Activated CD8-positive, alpha-beta memory T cell treated with anti-CD3 and anti-CD28 coated beads for 1 hour (primary cell): ENCODE measurements at places on chromosomes 4 and X.

DNA sequence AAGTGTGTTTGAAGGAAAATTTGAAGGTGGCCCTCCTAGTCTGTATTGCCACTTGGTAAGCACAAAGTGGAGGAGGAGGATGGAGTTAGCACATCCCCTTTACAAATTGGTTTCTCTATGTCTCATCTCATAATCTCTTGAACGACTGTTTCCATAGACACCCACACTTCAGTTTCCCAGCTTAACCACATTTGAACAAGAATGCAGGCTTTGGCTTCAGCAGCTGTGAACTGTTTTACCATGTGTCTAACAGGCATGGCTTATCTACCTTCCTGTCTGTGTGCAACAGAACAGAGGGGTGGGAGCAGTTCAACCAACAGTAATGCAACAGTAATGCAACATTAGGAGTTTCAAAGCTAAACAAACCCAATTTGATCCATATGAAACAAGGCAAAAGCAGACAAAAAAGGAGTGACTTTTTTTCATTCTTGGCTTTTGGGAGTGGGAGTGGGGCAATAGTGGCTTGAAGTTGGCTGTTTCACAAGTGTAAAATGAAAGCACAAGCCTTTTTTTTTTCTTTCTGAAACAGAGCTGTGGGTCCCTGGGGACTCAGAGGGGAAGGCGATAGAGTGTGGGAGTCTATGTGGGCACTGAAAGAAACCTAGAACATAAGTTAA lies 108.0 kb downstream of the ITM2A start:
- DNase-seq = peak; percentile 19

DNA sequence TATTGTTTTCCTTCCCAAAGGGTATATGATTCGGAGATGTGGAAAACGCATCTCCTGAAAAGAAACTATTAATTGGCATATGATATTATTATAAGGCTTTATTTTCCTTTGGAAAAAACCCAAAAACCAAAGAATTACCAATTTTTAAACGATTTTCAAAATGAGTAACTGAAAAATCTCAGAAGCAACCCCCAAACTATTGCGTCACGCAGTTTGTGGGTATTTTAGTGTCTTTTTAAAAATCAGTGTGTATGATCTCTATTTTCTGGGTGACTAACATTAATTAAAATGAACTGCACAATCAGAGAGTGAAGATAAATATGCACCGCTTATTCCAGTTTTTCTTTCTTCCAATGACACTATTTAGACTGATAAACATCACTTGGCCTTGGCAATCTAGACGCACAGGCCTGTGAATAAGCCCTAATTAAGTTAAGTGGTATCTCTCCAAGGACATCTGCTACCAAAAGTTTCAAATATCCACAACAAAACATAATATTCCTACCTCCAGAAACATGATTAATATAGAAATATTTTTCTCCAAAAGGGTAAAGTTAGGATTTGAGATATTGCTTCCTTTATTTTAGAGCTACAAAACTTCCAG lies 511.5 kb upstream of the FAM241A start:
- DNase-seq = no peak

GRCh38 chr4:176745902-176746301 lies 46.8 kb downstream of the VEGFC start:
- DNase-seq = no peak

GRCh38 chr4:147839200-147839599 lies 107.3 kb downstream of the ARHGAP10 start:
- no peak for DNase-seq

DNA sequence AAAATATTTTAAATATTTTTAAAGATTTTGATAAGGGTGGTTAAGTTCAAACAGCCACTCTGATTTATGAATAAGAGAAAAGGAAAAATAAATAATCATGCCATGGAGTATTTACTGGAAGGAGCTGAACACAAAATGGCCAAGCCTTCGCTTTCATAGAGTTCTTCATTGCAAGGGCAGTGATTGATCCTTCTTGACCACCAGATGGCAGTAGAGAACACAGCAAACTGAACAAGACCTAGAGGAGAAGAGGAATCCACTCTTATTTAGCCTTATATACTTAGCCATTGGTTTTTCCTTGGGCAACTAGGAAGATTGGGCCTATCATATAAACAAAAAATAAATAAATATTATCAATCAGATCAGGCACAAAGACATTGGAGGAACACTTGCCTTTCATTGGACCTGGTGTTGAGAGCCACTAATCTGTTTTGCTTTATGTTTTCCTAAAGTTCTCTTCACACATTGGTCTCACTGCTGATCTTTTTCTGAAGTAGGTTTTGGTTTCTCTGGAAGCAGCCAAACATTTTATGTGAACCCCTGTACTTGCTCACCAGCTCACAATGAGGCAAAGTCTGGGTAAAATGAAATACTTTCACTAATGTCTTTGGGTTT lies 58.1 kb upstream of the PARM1 start:
- peak; percentile 0 for DNase-seq

- no peak for DNase-seq
Measured at GRCh38 chr4:76188149-76188548, 25.5 kb downstream of the SCARB2 start.

- DNase-seq = no peak
Measured at GRCh38 chrX:38216642-38217041, 4.0 kb downstream of the SRPX start.

DNA sequence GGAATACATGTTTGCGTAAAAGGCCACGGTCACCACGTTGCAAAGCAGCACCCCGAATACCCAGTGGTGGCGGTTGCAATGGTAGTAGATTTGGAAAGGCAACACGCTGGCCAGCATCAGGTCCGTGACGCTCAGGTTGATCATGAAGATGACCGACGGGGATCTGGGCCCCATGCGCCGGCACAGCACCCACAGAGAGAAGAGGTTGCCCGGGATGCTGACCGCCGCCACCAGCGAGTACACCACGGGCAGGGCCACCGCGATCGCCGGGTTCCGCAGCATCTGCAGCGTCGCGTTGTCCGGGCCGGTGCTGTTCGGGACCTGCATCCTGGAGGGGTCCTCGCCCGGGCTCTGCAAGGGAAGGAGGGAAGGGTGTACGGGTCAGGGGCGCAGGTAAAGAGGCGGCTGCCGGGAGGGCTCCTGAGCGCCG lies 13.5 kb upstream of the ASMTL start:
- DNase-seq = no peak

GRCh38 chr4:1055721-1056590 lies 44.5 kb downstream of the FGFRL1 start:
- DNase-seq = peak; percentile 72

- no peak for DNase-seq
Measured at GRCh38 chr4:190020790-190021717, 6.0 kb downstream of the FRG2 start.

DNA sequence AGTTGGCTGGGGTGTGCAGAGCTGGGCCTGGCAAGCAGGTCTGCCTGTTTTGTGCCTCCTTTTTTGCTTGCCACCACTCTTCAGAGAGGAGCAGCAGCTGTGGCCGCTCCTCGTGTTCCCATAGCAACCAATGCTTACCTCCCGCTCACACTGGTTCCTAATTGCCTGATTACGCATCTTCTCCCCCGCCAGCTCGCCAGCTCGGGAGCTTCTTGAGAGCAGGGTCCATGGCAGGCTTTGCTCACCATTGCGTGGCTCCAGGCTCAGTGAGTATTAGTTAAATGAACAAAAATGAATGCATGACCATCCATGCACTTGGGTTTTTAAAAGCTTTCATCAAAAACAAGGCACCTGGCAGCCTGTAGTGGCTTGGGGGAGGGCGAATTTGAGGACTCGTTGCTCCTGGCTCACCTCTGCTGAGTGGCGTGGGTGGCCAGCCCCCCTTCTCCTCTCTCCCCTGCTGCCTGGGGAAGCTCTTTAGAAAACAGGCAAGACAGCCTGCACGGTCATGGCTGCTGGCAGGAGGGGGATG lies 14.2 kb upstream of the PJA1 start:
- no peak for DNase-seq

DNA sequence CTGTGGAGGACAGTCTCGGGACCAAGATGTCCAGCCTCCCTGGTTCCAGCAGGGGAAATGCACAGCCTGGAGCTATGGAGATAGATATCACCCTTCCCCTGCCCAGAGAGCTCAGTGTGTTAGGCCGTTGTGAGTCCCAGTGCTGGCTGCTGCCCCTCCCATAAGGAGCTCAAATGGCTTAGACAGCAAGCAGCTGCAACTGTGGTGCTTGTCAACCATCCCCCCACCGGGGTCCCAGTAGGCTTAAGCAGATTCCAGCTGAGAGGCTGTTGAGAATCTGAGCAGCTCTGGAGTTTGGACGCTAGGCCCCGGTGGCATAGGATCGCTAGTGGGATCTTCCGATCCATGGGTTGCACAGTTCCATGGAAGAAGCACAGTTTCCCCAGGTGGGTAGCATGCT lies 181.8 kb upstream of the POF1B start:
- no peak for DNase-seq

GRCh38 chr4:42750856-42751255 lies 94.0 kb upstream of the ATP8A1 start:
- no peak for DNase-seq

DNA sequence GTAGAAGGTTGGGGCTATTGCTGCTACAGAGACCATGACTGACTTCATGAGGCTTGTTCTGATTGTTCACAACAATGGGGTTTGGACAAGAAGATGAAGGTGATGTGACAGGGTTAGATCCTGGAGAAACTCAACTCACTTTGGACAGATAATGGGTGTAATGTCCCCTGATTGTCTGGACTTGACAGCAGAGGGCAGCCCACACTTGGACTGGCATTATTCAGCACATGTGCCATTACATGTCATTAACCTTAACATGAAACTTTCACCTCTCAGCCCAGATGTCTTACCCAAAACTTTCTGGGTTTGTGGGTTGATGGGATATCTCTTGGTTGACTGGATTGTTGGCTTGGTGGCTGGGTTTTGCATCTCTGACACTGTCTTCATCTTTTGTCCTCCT lies 101.5 kb downstream of the MXRA5 start:
- DNase-seq = no peak

DNA sequence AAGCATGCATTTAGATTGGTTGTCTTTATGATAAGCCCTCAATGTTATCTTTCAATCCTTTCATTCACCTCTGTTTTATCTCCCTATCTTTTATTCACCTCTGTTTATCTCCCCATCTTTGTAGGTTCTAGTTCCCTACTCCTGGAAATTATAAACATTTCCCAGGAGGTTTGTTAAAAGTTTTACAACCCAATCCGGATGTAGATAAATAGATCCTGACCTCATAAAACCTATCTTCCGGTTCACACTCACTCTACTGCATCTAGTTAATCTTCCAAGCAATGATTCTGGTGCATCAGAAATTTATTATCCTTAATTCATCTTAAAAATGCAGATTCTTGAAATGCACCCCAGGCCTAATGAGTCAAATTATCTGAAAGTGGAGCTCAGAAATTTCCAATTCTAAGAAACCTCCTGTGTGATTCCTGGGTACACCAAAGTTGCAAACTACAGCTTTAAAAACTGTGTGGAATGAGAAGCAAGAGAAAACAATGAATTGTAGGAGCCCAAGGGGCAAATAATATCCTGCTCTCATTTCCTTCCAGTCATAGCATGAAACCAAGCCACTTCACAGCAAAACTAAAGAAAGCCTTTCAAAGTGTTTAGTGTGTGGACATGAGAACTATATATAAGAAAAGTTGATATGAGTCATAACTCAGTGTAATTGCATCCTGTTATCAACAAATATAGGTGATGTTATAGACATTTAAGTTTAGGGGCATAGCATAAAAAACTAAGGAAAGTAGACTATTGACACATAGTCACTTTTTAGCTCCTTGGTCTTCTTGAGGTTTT lies 51.1 kb upstream of the UGT8 start:
- no peak for DNase-seq

DNA sequence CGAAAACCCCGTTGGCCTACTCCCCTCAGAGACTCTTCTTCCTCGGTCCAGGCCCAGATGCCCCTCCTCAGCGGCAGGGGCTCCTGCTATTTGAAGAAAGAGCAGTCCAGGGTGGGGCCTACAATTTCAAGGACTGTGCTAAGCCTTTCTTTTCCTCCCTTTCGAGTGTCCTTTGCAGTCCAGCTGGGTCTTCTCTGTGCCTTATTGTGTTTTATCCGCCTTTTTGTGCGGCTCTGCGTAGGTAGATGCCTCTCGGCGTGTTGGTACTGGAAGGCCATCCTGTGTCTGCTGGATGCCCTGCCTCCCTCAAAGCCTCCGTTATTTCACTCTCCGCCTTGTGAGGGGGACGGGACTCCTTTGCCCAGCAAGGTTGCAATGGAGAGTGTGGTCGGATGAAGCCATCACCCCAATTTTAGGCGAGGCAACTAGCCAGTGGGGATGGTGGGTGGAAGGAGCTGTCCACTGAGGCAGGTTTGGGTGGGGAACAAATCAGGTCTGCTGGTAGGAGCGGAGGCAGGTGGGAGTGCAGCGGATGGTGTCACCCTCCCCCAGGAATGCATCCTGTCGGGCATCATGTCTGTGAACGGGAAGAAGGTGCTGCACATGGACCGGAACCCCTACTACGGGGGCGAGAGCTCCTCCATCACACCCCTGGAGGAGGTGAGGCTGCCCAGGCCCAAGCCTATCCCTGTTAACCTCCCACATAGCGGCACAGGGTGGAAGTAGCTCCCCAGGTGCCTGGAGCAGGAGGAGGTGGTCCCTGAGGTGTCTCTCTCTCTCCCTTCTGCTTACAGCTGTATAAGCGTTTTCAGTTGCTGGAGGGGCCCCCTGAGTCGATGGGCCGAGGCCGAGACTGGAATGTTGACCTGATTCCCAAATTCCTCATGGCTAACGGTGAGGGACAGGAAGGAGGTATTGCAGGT lies 1.3 kb downstream of the GDI1 start:
- DNase-seq = no peak

- DNase-seq = no peak
Measured at GRCh38 chr4:100870940-100871772, 353.3 kb upstream of the EMCN start.

GRCh38 chr4:164138521-164138920 lies 615.4 kb upstream of the SMIM31 start:
- DNase-seq = no peak

DNA sequence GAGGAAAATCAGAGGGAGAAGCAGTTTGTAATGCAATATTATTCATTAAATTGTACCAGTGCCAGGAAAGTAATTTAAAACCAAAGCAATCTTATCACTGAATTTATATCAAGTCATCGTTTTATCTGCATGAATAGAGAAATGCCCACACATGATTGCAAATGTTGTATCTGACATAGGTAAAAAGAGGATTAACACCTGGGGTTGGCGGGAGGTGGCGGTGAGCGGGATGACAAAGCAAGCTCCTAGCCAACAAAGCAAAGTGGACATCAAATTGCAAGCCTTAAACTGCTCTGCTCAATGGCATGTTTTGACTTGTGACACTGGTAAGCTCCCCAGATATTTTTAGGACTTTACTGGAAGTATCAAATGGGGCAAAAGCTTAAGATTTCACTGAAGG lies 16.4 kb downstream of the HPGD start:
- no peak for DNase-seq

- DNase-seq = no peak
Measured at GRCh38 chrX:13418126-13419097, 98.6 kb upstream of the ATXN3L start.

DNA sequence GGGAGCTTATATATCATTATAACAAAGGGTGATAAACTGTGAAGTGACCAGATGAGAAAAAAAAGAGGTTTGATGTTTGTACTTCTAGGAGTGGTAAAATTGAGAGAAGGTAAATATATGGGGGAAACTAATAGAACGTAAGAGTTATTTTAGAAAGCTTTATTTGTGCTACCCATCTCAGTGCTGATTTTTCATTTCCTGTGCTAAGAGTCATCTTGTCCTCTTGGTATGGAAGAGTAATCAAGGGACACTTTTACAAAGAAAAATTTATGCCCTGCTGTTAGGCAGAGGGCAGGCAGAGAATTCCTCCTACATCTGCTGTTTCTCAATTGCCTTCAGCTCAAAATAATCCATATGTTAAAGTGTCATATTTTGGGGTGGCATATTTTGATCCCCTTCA lies 49.6 kb upstream of the BMP2K start:
- no peak for DNase-seq
